ENCODE measurements at places on chromosomes 3 and 15.

- no peak for DNase-seq
Observed at GRCh38 chr3:57173687-57174086, 8.5 kb upstream of the IL17RD start.

- DNase-seq = no peak
Observed at GRCh38 chr15:69612112-69612511, 159.5 kb downstream of the RPLP1 start.

- no peak for DNase-seq
Observed at GRCh38 chr15:25676070-25676469, 187.1 kb downstream of the ATP10A start.

DNA sequence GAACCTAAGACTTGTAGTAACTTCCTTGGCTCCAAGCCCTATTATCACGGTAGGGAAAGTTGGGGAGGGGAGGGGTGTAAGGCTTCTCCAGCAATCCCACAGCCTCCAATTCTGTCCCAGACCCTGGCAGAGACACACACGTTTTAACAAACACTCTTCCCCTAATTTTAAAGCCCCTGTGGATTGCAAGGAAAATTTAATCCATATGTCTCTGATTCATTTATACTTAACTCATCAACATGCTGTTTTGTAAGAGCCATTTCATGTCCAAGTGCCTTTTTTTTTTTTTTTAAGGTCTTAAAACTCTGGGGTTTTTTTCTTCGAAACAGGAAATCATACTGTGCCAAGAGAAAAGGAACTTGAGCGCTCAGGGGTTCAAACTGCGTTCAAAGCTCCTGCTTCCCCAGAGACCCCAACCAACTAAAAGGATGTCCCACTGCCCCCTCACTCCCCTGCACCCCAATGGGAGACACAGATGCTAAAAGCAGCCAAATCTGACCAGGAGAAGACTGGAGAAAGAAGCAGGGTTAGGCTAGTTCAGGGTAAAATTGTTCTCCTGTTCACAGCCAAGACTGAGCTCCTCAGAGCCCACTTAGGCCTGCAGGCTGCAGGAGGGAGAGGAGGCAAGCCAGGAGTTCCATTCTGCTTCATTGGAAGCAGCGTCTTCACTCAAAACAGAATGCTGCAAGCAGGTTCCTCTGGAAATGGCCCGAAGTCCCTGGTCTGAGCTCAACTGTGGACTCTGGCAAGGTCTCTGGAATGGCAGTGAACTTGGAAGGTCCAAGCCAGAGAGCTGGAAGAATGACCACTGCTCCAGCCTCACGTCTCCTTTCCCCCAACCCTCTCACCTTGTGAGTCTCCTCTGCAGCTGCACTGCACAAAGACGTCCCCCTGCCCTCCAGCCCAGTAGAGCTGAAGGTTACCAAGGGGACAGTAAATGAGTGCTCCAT is 172.5 kb downstream of the NTRK3 start:
- no peak for DNase-seq

- DNase-seq = peak; percentile 65
Observed at GRCh38 chr3:133040696-133041523, 2.7 kb downstream of the TMEM108 start.
